ENCODE measurements at places on chromosomes 12 and 14.
A peak's percentile ranks its signal among the peaks of the same experiment; 100 is the strongest.

DNA sequence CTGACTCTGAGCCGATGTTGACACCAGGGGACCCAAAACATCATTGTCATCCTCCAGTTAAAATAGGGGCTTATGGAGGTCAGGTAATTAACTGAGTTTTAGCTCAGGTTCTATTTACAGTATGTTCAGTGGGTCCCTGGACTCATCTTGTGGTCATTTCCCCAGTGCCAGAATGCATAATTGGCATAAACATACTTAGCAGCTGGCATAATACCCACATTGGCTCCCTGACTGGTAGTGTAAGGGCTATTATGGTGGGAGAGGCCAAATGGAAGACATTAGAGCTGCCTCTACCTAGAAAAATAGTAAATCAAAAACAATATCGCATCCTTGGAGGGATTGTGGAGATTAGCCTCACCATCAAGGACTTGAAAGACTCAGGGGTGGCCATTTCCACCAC is 350.9 kb downstream of the C12orf75 start:
- DNase-seq = no peak

DNA sequence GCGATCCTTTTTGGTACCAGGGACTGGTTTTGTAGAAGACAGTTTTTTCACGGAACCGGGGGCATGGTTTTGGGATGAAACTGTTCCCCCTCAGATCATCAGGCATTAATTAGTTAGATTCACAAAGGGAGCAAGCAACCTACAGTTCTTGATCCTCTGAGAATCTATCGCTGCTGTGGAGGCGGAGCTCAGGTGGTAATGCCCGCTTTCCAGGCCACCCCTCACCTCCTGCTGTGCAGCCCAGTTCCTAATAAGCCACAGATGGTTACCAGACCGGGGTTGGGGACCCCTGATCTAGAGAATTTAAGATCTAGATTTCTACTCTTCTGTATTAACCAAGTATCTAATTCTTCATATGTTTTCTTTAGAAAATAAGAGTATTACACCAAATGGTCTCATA is 4.8 kb downstream of the ARHGAP5 start:
- DNase-seq = no peak

DNA sequence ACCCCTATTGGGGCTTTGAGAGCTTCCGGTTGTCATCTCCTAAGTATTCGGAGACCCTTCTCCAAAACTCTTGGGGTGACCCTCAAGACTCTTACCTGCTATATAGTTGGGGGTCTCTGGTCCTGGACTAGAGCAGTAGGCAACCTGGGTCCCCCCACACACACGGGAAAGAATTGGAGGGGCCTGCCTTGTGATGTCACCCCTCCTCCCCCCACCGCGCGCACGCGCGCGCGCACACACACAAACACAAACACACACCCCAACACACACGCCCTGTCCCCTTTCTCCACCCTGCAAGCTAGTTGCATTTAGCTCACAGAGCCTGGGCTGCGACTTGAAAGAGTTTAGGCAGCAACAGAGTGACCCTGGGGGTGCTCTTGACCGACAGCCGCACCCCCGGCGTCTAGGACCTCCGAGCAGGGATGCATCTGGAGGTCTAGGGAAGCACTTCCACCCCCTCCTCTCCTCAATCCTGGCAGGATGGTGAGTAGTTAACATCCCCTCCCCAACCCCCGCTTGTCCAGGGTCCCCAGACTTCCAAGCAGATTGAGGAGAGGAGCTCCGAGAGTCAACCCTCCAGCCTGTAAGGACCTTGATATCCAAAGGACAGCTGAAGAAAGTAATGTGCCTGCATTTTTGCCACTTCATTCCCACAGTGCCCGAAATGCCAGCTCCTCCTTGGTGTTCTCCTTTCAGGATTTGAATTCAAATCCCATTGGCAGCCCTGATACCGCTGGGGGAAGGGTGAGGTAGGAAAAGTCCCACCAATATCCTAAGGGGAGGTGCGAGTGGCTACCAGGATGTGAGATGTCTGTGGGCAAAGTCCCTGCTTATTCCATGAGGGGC is 1.4 kb upstream of the DNAJC14 start:
- DNase-seq = peak; percentile 42

DNA sequence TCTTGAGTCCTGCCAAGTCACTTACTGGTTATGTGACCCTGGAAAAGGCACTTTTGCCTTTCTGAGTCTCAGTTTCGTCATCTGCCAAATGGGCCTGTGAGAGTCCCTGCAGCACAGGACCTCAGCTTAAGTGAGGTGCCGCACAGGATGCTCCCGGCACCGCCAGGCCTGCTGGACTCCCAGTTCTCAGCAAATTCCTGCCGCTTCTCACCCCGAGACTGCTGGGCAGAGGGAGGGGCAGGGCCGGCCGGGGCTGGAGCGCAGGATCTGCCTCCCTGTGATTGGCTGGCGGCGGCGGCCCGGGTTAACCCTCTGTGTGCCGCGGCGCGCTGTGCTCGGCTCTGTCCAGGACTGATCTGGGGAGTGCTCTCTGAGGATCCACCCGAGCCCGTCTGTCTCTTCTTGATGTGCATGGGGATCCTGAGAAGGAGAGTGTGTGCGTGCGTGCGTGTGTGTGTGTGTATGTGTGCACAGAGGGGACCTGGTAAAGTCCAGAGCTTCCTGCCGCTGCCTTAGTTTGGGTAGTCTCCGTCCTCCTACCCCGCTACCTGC is 8.6 kb downstream of the SETD1B start:
- DNase-seq = peak; percentile 87

DNA sequence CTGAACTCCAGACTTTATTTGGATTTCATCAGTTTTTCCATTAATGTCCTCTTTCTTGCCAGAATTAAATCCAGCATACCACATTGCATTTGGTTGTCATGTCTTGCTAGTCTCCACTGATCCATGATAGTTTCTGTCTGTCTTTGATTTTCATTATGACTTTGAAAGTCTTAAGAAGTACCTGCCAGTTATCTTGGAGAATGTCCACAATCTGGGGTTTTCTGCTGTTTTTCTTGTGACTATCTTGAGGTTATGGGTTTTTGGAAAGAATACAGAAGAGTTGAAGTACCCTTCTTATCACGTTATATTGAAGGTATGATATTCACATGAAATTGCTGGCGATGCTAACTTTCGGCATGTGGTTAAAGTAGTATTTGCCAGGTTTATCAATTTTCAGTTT is 282.3 kb upstream of the PRICKLE1 start:
- no peak for DNase-seq

GRCh38 chr12:88684610-88685009 is 104.3 kb upstream of the KITLG start:
- no peak for DNase-seq

DNA sequence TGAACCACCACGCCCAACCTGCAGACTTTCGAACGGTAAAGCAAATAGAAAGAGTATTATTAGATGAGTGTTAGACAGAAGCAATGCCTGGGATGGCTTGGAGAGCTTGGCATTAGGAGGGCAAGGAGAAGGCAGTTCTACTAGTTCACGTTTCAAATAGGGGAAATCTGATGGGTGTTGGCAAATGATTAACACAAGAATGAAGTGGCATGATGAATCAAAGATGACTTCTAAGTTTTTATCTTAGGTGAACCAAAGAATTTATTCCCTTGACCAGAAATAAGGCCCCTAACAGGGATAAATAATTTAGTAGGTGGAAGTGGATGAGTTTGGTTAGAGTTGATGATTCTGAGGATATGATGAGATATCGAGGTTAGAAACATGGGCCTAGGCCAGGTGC is 38.5 kb downstream of the DRAM1 start:
- no peak for DNase-seq

GRCh38 chr12:89648211-89648930 is 60.3 kb downstream of the ATP2B1 start:
- peak; percentile 16 for DNase-seq

- no peak for DNase-seq
Measured at GRCh38 chr12:119301379-119301778, 33.1 kb upstream of the CCDC60 start.

DNA sequence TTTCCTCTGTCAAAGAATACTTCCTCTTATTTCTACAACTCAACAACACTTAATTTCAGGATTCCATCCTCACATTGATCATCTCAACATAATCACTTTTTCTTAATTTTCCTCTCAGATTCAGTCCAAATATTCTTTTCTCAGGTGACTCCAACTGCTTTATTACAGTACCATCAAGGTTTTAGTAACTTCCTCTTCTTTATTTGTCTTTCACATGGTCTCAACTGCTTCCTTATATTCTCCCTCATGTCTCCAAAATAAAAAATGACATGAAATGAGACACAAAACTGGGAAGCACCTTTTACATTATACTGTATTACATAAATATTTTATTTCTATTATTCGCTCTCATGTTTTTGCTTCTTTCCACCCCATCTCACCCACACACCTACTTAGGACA is 55.5 kb downstream of the PPP2R5E start:
- DNase-seq = no peak

- DNase-seq = no peak
Measured at GRCh38 chr12:31371256-31371620, 45.3 kb upstream of the SINHCAF start.

- DNase-seq = no peak
Measured at GRCh38 chr14:104644656-104645378, 40.2 kb upstream of the TMEM179 start.

GRCh38 chr12:122123051-122123760 is 44.6 kb downstream of the MLXIP start:
- DNase-seq = peak; percentile 71

DNA sequence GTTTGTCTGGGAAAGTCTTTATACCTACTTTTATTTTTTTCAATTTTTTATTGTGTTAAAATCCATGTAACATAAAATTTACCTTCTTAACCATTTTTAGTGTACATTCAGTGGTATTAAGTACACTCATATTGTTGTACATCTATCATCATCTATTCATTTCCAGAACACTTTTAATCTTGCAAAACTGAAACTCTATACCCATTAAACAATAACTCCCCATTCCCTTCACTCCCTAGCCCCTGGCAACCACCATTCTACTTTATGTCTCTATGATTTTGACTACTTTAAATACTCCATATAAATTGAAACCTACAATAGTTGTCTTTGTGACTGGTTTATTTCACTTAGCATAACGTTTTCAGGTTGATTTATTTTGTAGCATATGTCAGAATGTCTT is 131.9 kb upstream of the SLC38A2 start:
- no peak for DNase-seq

DNA sequence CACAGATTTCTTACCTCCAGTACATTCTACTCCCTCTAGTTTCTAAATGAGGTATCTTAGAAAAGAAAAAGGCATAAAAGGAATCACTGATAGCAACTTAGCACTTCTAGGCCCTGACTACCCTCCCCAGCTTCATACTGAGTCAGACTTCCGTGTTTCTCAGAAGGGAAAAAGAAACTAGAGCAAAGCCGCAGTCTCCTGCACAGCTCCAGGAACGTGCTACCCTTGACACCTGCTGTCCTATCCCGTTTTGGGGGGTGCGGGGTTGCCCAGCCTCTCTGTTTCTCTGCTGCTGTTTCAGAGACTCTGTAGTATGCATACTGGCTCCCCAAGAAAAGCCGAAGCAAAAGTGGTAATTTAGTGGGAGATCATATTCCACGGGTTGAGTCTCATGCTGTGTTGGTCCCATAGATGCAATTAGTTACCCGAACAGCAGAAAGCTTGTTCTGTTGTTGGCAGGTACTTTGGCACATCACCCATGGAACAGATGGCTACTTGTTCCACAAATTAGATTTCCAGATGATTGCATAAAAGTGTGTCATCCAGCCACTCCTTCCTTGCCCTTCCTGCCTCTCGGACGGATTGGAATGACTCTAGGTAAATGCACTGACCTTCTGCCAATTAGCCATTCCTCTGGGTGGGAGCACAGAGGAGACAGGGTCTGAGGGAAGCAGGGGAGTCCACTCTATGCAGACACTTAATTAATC is 438.1 kb downstream of the FUT8 start:
- no peak for DNase-seq

GRCh38 chr12:58306266-58307000 is 365.1 kb downstream of the ATP23 start:
- no peak for DNase-seq

DNA sequence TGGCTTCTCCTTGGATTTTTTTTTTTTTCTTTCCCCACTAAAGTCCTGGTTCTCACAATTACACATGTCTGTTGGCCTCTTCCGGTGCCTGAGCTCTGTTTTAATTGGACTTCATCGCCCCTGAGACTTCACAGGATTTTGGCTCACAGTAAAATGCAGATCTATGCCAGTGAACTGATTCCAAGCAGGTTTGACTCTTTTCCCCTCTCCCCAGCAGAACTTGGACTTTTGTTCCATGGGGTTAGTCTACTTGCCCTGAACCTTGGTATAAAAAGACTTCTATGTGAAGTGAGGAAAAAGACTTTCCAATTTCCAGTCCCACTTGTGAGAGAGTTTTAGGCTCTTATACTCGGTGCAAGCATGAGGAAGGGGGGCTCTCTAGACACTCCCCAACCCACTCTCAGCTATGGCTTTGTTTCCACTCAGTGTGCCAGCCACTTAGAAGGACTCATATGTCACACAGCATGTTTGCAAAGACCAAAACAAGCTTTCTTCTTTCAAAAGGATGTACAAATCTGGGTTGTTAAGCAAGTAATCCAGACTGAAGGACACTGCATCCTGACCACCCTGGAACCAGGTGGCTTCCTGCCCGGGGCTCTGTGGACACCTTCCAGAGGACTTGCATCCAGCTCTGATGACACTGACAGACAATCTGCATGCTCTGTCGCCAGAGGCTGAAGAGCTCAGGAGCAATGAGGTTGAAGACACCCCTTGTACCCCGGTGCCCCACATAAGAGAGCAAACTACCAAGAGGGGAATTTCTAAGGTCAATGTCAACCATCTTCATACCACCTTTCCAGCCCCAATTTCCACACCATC is 221.9 kb upstream of the EGLN3 start:
- no peak for DNase-seq

- no peak for DNase-seq
Measured at GRCh38 chr14:73721101-73721821, 7.1 kb upstream of the PNMA1 start.

DNA sequence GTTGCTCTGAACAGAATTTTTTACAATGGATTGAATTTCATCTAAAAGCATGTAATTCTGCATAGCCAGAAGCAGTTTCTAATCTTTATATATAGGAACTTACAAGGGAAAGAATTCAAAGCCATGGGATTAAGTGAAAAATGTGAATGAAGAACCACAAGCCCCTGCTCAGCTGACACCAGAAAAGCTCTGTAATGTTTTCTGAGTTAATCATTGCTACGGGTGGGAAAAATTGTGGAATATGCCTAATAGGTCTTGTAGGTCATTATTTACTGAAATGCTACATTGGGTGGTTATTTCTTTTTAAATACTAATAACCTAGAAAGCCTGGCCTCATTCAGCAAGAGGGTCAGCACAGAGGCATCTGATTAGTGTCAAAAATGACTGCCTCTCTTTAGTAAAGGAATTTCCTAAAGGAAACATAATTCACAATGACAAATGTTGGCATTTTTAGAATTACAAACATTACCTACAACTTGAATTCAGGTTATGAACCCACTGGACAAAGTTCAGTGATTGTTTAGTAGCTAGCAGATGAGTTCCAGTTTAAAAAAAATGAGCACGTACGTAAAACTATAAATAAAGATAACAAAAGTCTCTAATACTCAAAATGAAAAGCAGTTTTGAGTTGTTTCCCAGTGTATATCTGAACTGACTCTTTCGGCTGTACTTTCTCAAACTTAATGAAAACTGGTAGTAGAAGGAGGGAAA is 75.3 kb downstream of the BMP4 start:
- DNase-seq = no peak

- no peak for DNase-seq
Measured at GRCh38 chr12:120290609-120291305, 946 bp downstream of the RNU4-2 start.

- peak; percentile 89 for DNase-seq
Measured at GRCh38 chr12:27822076-27822712, 42.2 kb upstream of the MANSC4 start.

Measured in RWPE1 (cell line).